ENCODE measurements at places on chromosomes 4 and X. TPM values are rescaled to one million over a fixed set of nuclear protein-coding genes. Genes with fewer than 3 reads are reported as not detected.

DNA sequence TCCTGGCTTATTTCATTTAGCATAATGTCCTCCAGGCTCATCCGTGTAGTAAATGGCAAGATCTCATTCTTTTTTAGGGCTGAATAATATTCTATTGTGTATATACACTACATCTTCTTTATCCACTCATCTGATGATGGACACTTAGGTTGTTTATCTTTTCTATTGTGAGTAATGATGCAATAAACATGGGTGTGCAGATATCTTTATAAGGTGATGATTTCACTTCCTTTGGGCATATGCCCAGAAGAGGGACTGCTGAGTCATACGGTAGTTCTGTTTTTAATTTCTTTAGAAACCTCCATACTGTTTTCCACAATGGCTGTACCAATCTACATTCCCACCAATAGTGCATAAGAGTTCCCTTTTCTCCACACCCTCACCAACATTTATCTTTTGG is 317.6 kb upstream of the CNKSR2 start:
- H3K27ac ChIP-seq, result no peak overlapping the region
- H3K4me3 ChIP-seq, result no peak overlapping the region
- no peaks in the 10 kb centered on the region for H3K36me3 ChIP-seq
- H3K27me3 ChIP-seq, result no peaks in the 10 kb centered on the region
- DNase-seq, result no peak

DNA sequence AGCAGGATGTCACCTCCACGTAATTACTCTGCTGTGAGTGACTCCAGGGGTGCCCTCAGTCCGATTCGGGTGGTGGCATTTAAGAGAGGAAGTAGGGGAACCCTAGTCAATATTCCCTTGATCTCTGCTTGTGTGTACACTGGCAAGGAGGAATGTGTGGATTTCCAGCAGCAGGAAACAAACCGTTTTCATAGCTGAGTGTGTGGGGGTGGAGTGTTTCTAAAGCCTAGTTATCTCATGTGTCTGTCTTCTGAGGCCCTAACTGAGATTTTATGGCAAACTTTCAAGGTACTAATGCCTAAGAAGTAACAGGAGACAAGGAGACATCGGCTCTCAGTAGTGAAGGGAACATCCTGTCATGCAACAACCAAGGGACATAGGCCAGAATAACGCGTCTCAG is 6.6 kb upstream of the CLDN24 start:
- no peaks in the 10 kb centered on the region for H3K4me1 ChIP-seq
- no peaks in the 10 kb centered on the region for H3K36me3 ChIP-seq
- H3K27me3 ChIP-seq, result peaks cover 4% of the 10 kb centered on the region
- no peak overlapping the region for H3K4me3 ChIP-seq
- H3K27ac ChIP-seq, result no peak overlapping the region

DNA sequence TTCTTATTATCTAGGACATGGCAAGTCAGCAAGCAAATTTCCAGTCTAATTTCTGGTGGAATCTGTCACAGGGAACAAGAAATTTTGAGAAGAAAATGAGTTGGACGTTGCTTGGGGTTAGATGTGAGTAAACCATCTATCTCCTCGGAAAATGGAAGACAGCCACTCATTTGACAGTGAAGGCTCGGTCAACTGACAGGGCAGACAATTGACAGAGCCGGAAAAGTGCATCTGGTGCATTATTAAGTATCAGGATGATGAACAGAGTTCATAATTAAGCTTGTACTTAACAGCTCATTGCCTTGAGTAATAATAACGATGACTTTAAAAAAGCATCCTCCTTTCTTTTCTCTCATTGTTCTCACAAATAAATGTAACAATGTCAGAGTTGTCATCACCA is 168.4 kb downstream of the MAD2L1 start:
- no peaks in the 10 kb centered on the region for H3K4me1 ChIP-seq
- no peak overlapping the region for H3K4me3 ChIP-seq
- H3K36me3 ChIP-seq, result no peaks in the 10 kb centered on the region
- no peak overlapping the region for H3K27ac ChIP-seq
- DNase-seq, result no peak

DNA sequence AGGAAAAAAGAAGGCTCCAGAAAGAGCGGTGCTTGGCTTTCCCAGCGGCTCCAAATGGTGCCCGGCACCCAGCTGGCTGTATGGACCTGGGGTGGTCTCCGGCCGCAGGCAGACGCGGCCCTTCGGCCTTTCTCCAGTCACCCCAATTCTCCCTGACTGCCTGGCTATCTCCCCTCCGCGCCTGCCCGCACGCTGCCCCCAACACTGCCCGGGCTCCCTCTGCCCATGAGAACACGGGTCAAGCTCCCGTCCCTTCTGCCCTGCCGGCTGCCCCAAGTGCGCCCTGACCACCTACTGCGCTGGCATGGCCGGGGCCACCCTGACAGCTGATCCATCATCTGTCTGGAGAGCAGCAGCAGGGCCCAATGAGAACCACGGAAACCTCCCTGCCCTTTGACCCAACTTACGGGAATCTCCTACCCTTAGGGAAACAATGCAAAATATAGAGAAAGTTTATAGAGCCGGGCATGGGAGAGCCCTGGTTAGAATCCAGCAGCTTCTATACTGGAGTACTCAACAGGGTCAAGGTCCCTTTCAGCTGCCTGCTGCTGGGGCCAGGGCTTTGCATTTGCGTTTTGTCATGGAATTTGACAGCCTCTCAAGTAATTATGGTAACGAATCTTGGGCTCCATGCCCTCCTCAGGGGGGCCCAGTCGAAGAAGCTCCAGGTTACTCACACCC is 1.2 kb upstream of the FAM3A start:
- no peak overlapping the region for H3K27ac ChIP-seq
- H3K36me3 ChIP-seq, result no peaks in the 10 kb centered on the region
- H3K27me3 ChIP-seq, result no peaks in the 10 kb centered on the region
- H3K4me1 ChIP-seq, result peaks cover 35% of the 10 kb centered on the region

GRCh38 chrX:39948582-39948981 is 149.2 kb downstream of the BCOR start:
- no peak overlapping the region for H3K27ac ChIP-seq
- DNase-seq, result no peak
- no peaks in the 10 kb centered on the region for H3K4me1 ChIP-seq

- H3K4me1 ChIP-seq, result no peaks in the 10 kb centered on the region
- no peak overlapping the region for H3K27ac ChIP-seq
Measured at GRCh38 chr4:150569384-150569987, 12.5 kb upstream of the MAB21L2 start.

GRCh38 chrX:129472116-129472515 is 51.2 kb downstream of the SMARCA1 start:
- H3K4me3 ChIP-seq, result no peak overlapping the region
- H3K27ac ChIP-seq, result no peak overlapping the region
- DNase-seq, result no peak
- H3K27me3 ChIP-seq, result no peaks in the 10 kb centered on the region
- H3K4me1 ChIP-seq, result no peaks in the 10 kb centered on the region

DNA sequence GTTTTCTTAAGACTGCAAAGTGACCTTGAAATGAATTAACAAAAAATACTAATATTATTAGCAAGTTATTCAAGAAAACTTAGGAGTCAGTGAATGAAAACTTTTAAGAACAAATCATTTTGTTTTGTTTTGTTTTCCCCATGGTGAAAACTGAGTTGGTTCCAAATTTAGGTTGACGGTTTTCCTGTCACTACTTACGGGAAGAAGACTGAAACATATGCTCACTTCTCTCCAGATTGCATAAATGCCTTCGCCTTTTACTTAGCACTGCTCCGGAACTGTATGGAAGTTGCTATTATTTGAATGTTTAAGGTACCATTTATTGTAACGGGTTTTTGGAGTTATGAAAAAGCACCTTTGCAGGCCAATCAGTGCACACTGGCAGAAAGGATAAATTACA is 42.8 kb downstream of the DOCK11 start:
- peaks cover 28% of the 10 kb centered on the region for H3K4me1 ChIP-seq
- H3K4me3 ChIP-seq, result no peak overlapping the region
- H3K27me3 ChIP-seq, result no peaks in the 10 kb centered on the region
- peaks cover 14% of the 10 kb centered on the region for H3K36me3 ChIP-seq

SERTM2 gene
- not detected for total RNA-seq

SMIM10 gene
- not detected for total RNA-seq

SCD5 gene
- total RNA-seq, result 0.14 TPM

CD38 gene
- total RNA-seq, result 9.6 TPM

MAGEE2 gene
- total RNA-seq, result not detected
